ENCODE measurements at places on chromosomes 2 and 18. TPM values are rescaled to one million over a fixed set of nuclear protein-coding genes. Genes with fewer than 3 reads are reported as not detected.

- DNase-seq, result no peak
Observed at GRCh38 chr2:58794103-58794502, 553.0 kb upstream of the FANCL start.

DNA sequence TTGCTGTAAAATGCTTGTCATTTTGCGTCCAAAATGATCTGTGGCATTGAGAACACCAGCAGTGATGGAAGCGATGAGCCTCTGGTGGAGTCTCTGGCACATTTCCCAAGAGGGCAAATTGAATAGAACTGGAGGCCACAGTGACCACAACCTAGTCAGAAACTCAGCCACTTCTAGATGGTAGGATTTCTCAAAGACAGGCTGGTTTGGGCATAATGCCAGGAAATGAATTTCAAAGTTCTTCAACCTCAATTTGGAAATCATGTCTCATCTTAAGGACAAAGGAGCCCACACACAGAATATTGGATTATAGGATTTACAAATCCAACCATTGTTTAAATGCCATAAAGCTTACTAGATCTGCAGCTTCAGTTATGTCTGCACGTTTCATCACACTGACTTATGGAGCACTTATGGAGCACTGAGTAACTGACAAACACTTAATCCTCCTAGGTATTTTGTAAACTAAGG, 132.1 kb downstream of the COL6A3 start:
- DNase-seq, result no peak

DNA sequence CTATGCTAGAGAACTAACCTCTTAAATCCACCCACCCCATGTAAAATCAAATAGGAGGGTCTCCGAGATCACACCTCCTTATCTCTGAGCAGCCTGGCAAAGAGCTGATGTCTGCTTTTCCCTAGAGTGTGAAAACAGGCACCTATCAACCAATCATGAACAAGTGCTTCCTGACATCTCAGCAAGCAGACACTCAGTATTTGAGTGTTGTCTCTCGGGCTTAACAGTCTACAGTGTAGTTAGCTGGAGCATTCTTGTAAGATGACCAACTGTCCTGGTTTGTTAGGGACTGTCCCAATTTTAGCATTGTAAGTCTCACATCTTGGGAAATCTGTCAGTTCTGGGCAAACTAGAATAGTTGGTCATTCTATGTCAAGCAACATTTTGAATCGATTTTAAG, 26.4 kb downstream of the MARCHF4 start:
- DNase-seq, result no peak

GRCh38 chr2:131094463-131095281, 1.4 kb upstream of the FAM168B start:
- no peak for DNase-seq

DNA sequence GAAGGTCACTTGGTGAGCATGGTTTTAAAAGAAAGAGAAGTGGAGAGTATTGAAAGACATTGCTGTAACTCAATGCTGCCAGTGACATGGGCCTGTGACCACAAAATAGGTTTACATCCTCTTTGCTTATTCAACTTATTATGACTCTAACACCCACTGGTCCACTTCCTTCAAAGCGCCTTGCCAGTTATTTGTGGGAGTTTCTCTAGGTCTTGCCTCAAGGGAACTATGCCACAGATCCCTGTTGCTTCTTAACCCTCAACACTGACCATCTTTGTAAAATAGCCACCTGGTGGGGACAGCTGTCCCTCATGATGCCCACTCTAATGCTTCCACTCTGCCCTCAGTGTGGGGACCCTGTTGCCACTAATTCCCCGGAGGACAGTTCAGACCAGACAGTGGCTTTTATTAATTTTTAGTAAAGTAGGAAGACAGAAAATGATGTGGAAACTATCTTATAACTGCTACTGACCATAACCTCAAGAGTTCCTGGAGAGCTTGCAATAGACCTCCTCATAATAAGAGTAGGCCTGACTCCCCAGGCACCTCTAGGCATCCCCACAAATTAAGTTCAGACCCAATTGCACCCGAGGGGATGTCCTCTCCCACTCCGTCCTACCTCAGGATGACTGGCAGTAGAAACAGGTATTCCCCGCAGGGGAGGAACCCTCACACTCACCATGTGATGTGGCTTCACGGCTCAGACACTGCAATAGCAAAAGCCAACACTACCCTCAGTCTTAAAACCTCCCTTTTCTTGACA, 31.3 kb upstream of the SLC25A52 start:
- DNase-seq, result peak; percentile 48

- DNase-seq, result no peak
Observed at GRCh38 chr18:59155153-59155552, 15.5 kb downstream of the SEC11C start.

The CPLX4 gene
- not detected for polyA plus RNA-seq

The OR6B2 gene
- not detected for polyA plus RNA-seq

The APCDD1 gene
- 4.8 TPM for polyA plus RNA-seq

The AQP12B gene
- not detected for polyA plus RNA-seq

All from CD14-positive monocyte (primary cell).